ENCODE measurements at places on chromosomes 2 and 18. TPM values are rescaled to one million over a fixed set of nuclear protein-coding genes. Genes with fewer than 3 reads are reported as not detected.

- no peak for ATAC-seq
These were observed 3.3 kb upstream of the ACTR3 start for GRCh38 chr2:113886479-113887008.

The AOX1 gene
- total RNA-seq: 125 TPM

The MROH2A gene
- total RNA-seq: not detected

GRCh38 chr2:236809716-236810115 is 240.1 kb downstream of the ACKR3 start:
- no peak for ATAC-seq

GRCh38 chr2:29361231-29361630 is 246.0 kb downstream of the CLIP4 start:
- no peak for ATAC-seq

The ACADL gene
- total RNA-seq: 5.9 TPM

DNA sequence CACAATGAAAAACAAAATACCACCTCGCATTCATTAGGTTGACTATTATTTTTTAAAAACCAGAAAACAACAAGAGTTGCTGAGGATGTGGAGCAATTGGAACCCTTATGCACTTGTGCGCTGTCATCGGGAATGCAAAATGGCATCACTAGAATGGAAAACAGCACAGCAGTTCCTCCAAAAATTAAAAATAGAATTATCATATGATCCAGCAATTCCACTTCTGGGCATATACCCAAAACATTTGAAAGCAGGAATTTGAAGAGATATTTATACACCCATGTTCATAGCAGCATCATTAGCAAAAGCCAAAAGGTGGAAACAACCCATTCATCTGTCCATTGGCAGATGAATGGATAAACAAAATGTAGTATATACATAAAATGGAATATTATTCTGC is 11.9 kb upstream of the NMUR1 start:
- ATAC-seq: peak; percentile 74

DNA sequence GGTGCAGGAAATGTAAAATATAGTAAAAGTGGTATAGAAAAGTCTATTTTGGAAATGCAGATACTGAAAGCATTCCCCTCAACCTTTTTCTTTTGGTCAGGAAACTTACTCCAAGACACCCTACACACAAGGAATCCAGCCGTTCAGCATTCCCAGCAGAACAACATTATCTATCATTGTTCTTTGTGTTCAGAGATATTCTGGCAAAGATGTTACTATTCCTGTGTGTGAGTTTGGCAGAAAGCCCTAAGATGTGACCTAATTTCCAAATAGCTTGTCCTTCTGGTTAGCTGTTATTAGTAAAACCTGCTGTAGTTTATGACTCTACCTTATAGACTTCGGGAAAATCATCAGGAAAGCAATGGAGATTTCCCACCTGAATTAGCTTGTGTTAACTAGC is 78.1 kb upstream of the PELI1 start:
- peak; percentile 63 for ATAC-seq

GRCh38 chr2:99297994-99298393 is 3.0 kb downstream of the LYG1 start:
- no peak for ATAC-seq

The RAD51AP2 gene
- not detected for total RNA-seq

The OSR1 gene
- 45.5 TPM for total RNA-seq

The DOCK10 gene
- total RNA-seq: 3.6 TPM

GRCh38 chr2:190180313-190181122 is 118.0 kb upstream of the MSTN start:
- ATAC-seq: peak; percentile 77

DNA sequence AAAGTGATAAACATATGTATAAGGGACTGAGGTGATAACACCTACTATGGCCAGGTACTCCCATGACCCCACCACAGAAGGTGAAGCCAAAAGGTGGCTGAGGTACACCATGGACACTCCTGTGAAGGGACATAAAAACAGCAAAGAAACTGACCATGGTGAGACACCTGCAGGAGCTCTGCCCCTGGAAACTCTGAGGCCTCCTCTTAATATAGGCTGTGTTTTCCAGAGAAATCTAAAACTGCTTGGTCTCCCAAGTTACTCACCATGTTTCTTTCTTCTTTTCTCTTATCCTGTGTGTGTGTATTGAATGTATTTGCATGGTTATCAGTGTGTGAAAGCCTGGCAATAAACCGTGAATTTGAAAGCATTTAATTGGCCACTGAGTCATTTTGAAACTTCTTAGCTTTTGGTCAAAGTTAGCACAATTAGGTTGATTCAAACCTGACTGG is 739.3 kb upstream of the GCFC2 start:
- no peak for ATAC-seq

The TLX2 gene
- 0.27 TPM for total RNA-seq

DNA sequence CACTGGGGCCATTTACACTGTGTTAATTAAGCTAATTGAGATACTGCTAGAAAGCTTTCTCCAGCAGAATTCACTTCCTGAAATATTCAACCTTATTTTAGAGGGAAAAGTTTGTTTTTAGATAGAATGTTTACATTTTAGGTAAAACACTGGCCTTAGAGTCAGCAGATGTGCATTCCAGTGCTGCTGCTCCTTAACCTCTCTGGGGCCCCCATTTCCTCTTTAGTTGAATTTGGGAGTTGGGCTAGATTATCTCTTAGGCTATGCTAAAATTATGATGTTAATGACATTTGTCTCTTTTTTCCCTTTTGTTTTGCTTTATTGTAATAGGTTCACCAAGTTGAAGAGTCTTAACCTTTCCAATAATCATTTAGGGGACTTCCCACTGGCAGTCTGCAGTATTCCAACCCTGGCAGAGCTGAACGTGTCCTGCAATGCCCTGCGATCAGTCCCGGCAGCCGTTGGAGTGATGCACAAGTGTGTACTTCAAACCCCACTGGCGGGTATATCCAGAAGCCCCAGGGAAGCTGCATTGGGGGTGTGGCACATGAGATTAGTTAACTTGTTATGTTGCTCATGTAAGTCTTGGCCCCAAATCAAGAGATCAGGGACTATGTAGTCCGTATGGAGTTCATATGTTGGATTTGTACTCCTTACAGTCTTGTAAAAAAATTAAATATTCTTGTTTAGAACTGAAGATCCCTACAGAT is 179.5 kb downstream of the PHLPP1 start:
- ATAC-seq: no peak

DNA sequence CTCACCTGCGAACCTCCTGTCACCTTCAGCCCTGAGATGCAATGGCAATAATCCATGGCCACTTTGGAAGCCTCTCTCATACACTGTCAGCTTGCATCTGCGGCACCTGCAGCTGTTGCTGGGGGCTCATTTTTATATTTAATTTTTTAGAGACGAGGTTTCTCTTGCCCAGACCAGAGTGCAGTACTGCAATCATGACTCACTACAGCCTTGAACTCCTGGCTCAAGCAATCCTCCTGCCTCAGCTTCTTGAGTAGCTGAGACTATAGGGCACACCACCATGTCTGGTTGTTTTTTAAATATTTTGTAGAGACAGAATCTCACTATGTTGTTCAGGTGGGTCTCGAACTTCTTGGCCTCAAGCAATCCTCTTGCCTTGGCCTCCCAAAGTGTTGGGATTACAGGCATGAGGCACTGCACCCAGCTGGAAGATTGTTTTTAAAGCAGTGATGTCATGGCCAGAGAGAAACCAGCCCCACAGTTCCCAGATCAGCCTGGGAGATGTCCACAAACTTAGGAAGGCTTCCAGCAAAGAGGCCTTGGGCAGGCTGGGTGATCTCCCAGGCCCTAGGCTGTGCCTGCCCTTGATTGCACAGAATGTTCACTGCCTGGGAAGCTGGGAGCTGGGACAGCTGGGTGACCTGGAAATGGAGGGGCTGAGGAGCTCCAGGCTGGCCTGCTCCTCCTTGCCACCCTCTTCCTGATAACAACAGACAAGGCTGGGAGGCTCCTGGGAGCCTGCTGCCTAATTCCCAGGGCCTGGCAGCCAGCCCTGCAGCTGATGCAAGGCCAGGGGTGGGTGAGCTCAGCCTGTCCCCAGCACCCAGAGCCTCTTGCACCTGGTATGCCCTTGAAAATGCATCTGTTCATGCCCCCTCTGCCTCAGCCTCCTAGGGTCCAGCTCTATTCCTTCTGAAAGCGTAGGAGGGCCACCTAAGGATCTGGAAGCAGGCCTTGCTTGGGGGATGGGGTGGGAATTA is 27.1 kb downstream of the SH2D6 start:
- ATAC-seq: peak; percentile 76

DNA sequence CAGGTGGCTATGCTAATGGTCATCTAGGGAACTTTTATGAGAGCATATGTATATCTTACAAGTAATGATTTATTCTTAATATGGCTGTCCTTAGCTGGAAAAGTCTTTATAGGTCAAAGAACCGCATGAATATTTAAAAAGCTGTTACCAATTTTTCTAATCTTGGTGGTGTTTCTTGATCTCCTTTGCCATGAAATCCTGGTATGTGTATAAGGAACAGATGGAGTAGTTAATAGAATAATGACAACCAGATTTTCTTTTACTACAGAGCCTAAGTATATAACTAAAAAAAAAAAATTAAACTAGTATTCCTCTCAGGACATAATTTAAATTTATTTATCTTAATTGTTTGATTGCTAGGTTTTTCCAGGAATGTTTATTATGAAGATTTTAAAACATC is 74.5 kb downstream of the RHBDD1 start:
- ATAC-seq: no peak

The ARHGAP28 gene
- 0.47 TPM for total RNA-seq

DNA sequence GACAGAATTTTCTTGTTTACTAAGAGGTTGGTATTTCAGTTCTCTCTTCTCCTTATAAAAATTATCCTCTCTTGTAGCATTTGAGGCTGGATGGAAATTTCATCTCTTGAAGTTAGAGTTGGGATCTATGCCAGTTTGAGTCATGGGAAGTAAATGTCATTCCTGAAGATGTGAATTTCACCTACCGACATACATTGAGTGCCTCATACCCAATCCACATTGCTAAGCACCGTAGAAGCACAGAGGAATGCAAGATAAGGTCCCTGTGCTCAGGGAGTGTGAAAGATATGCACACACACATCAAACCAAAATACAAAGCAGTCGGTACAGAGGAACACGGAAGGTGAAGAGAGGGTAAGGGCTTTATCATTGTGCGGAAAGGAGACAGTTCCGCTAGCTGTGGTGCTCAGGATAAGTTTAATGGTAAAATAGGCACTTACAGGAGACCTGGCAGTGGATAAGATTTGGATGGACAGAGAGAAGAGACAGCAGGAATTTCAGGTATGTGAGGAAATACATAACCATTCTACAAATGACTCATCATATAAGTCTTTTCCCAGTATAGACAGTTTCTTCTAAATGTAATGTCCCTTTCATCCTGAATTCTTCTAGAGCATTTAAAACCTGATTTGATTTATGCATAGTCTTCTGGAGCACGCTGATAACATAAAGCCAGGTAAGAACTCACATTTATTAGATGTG is 205.3 kb upstream of the ST6GAL2 start:
- no peak for ATAC-seq

DNA sequence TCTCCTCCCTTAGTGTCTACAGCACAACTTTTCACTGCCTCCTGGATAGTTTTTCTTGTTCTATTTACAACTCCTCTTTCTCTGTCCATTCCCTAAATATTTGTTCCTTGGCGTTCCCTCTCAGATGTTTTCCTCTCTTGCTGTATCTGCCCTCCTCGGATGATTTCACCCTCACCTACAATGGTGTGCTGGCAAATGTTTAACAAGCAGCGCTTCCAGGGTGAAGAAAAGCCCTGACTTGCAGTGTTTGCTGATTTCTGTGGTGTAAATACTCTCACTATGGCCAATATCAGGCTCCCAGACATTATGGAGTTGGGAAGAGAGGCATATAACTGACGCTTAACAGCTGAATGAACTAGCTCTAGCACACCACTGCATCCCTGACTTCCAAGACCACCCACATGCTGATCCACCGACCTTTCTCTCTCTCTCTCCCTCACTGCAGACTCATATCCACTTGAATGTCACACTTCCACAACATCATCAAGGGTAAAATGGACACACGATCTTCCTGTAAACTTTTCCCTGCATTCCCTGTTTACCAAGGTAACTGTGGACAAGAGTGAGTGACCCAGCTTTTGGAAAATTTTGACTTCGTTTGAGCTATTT is 31.5 kb upstream of the SPTBN1 start:
- no peak for ATAC-seq

GRCh38 chr18:63637703-63638102 is 6.4 kb downstream of the SERPINB4 start:
- no peak for ATAC-seq

DNA sequence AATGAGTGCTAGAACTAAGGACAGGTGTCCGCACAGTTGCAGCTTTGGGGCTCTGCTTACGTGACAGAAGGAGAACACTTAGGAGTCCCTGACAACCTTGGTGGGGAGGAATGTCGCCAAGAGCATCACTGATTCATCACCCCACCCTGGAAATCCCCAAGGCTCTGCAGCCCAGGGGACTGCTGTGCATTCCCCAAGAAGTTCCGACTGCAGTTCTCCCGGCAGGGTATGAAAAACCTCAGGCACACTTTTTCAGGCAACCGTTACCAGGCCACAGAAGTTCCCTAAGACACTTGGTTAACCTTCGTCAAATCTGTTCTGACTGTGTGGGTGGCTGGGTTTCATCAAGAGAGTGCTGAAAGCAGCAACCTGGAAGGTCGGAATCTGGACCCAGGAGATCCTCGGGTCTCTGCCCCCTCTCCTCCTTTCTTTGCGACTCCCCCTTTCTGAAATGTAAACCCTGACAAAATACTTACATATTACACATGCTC is 192.1 kb upstream of the CXCR4 start:
- ATAC-seq: no peak

DNA sequence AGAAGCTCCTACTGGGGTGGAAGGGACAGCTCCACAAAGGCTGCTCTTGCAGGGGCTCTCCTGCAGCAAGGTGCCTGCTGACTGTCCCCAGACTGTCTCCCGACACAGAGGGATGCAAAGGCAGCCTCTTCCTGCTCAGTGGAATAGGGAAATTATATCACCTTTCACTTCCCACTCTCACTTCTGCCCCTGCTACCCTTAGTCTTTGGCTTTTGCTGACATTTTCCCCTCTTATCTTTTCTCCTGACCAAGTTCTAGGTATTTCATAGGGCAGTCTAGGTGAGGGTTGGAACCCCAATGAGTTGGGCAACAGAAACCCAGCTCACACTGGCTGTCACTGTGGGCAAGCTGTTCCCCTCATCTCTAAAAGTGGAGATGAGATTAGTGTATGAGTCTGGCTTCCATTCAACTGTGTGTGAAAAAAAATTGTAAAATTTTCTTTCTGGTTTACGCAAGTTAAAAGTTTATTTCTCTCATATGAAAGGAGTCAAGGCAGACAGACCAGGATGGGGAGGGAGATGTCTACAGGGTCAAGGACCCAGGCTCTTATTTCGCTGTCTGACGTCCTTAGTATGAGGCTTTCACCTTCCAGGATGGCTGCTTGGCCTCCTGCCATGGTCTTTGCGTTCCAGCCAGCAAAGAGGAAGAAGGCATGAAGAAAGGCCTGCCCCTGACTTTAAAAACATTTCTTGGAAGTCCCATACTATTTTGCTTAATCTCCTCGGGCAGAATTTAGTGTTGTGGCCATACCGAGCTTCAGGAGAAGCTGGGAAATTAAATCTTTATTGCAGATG is 7.5 kb upstream of the MOCOS start:
- ATAC-seq: peak; percentile 71

- no peak for ATAC-seq
These were observed 156.2 kb downstream of the DTNA start for GRCh38 chr18:34866310-34866709.

The SIX3 gene
- not detected for total RNA-seq

- no peak for ATAC-seq
These were observed 9.5 kb downstream of the WDR7 start for GRCh38 chr18:56660655-56661054.

- ATAC-seq: no peak
These were observed 171.2 kb upstream of the HAAO start for GRCh38 chr2:42963452-42964068.

Data from gastroesophageal sphincter (tissue), 4 donors.